ENCODE measurements at places on chromosomes 11 and 22.

DNA sequence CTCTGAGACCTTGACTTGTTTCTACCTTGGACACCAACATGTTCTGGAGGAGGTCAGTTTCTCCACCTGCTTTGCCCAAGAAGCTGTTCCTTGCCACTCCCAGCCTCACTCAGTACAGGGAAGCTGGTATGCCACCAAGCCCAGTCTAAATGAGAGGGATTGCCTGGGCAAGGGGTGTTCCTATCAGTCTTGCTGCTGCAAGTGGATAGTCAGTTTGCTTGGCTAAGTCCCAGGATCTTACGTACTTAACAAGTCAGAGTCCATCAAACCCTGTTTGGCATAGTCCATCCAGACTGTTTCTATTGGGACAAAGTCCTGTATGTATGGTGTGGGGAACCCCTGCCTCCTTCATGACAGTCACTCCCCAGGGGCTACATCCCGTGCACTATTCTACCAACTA, 66.6 kb downstream of the RPL27A start:
- DNase-seq: no peak

DNA sequence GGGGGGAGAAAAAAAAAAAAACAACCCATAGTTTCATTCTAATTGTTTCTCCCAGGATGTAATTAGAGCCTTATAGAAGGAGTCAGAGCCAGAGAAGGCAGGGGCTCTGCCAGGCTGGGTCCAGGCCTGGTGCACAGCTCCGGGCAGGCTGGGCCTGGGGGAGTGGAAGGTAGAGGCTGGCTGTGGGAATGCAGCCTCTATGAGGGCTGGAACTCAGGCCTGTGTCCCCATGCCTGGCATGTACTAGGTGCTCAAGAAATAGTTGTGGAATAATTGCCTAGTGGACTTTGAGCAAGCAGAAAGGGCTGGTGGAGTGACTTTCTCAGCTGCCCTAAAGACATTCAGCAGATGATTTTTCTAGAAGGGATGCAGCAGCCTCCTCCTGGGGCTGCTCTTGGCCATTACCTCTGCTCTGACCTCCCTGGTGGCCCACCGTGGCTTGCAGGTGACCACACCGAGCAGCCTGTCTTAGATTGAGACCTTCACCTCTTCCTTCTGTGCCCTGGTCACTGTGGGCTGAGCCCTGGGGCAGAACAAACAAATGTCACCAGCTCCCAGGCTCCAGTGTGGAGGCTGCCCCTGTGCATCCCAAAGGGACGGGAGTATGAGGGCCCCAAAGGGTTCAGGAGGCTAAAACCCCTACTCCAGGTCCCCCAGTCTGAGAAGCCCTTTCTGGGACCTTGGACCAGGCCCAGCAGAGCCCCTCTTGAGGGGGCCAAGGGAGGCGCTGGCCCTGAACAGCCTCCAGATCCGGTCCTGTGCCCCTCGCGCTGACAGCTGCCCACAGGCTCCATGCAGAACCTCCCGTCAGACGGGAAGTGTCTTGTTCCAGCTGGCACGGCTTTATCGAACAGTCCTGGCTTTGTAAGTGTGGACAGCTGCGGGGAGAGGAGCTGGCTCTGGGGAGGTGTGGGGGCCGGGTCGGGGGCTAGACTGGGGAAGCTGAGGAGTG, 18.8 kb downstream of the MYEOV start:
- DNase-seq: no peak

DNA sequence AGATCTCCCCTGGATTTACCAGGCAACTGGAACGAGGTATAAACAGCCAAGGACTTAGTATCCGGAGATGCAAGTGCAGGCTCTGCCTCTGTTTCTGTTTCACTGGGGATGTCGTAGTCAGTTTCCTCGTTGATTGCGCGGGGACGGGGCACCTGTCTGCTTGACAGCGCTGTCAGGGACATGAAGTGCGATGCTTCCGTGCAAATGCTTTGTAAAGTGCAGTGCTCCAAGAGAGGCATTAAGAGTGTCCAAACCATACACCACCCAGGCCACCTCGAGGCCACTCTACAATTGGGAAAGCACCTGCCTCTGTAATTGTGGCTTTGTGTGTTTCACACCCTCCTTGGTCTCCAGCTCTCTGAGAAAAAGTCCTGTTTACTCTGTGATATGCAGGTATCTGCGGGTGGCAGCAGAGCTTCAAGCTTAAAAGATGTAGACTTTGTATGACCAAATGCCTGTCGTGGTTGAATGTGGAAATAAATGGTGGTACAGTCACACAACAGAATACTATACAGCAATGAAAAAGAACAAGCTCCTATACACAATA, 18.6 kb upstream of the CD5 start:
- no peak for DNase-seq

GRCh38 chr11:126423154-126423553, 67.7 kb downstream of the ST3GAL4 start:
- no peak for DNase-seq

DNA sequence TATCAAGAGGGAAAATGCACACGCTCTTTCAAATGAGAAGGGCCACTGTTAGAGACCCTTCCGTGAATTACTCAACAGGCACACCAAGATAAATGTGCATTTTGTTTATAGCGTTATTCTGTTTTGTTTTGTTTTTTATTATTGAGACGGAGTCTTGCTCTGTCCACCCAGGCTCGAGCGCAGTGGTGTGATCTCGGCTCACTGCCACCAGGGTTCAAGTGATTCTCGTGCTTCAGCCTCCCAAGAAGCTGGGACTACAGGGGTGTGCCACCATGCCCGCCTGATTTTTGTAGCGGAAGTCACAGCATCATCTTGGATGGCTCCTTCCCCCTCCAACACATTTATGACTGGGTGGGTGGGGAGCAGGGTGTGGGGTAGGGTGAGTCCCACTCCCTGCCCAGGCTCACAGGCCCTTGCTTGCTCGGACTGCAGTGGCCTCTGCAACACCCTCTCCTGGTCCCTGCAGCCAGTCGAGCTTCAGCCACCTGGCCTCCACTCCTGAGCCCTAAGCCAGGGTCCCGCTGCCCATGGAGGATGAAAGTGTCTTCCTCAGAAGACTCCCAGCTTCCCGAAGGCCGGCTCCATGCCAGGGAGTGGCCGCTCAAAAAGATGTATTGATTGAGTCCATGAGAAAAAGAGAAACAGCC, 68.0 kb downstream of the RTL6 start:
- no peak for DNase-seq

GRCh38 chr11:61281581-61282250, 13.4 kb downstream of the VWCE start:
- DNase-seq: no peak

GRCh38 chr22:46754826-46755225, 7.6 kb upstream of the TBC1D22A start:
- DNase-seq: no peak

DNA sequence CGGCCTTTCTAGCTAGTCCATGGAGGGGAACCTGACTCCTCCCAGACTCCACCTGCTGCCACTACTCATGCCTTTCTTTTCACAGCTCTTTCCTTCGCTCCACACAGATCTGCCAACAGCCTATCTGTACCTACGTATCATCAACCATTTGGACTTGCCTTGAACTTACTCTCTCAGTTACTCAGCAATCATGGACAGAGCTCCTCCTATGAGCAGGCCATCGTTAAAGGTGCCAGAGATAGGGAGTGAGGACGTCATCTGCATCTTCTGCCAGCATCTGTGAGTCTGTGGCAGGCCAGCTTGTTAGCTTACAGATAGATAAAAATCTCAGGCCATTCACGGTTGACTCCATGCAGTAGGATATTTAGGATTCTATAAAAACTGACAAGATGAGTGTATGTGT, 162.9 kb upstream of the ZBED5 start:
- no peak for DNase-seq

GRCh38 chr11:46299451-46299961, 22.0 kb downstream of the CREB3L1 start:
- DNase-seq: no peak
